Mammary microvascular endothelial cell (primary cell): ENCODE measurements at places on chromosomes 4 and X. TPM values are rescaled to one million over a fixed set of nuclear protein-coding genes. Genes with fewer than 3 reads are reported as not detected.

The RGN gene
- 0.20 TPM in 1 of 2 replicates, not detected in the other for total RNA-seq

The CPLX1 gene
- total RNA-seq, result 0.20 TPM in 2 replicates

The CLDN22 gene
- total RNA-seq, result not detected in 2 replicates

The CPE gene
- total RNA-seq, result 0.25 and 0.53 TPM in 2 replicates

The PPEF1 gene
- not detected in 2 replicates for total RNA-seq

The FATE1 gene
- not detected in 2 replicates for total RNA-seq

The UNC5C gene
- total RNA-seq, result 0.07 and 0.10 TPM in 2 replicates

The SRPK3 gene
- under 0.01 TPM in 1 of 2 replicates, not detected in the other for total RNA-seq

The REELD1 gene
- not detected in 2 replicates for total RNA-seq

The SPANXN4 gene
- total RNA-seq, result not detected in 2 replicates
